ENCODE measurements at places on chromosomes 7 and 10.

- no peak for DNase-seq
Measured at GRCh38 chr7:116812860-116813259, 49.5 kb upstream of the CAPZA2 start.

- peak; percentile 46 for DNase-seq
Measured at GRCh38 chr7:131110297-131111080, 217.2 kb upstream of the MKLN1 start.

- no peak for DNase-seq
Measured at GRCh38 chr7:30511973-30512662, 7.5 kb upstream of the GGCT start.

DNA sequence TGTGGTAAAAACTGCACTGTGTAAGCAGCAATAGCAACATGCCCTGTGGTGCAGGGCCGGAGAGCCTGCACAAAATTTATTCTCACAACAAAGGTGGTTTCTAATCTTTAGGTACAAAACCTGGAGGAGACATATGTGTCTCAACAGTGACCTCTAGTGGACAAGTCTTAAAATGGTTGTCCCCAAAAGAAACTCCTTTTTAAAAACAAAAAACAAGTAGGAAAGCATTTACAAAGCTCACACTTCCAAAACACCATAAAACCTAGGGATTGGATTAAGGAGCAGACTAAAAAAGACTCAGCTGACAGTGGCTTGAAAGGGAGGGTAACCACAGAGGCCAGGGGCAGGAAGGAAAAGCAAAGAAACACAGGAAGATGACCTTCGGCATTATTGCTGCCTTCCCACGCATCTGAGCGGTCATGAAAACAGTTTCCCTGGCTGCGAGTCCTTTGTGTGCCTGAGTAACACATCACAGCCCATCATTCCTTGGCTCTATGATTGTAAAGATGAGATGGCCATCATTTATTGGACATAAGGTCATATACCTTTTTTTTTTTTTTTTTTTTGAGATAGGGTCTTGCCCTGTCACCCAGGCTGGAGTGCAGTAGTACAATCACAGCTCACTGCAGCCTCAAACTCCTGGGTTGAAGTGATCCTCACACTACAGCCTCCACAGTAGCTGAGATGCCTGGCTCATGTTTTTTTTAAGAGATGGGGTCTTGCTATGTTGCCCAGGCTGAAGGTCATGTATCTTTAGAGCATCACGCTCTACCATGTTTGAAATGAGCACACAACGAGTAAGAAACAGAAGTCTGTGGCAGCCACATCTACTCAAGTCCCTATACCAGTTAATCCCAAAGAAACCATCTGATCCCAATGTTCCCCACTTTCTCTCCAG, 39.5 kb downstream of the RSU1 start:
- no peak for DNase-seq
